ENCODE measurements at places on chromosomes 2 and 18.

GRCh38 chr18:2059336-2059735, 512.0 kb downstream of the METTL4 start:
- no peak for DNase-seq

GRCh38 chr2:227310756-227311110, 14.3 kb upstream of the MFF start:
- no peak for DNase-seq

DNA sequence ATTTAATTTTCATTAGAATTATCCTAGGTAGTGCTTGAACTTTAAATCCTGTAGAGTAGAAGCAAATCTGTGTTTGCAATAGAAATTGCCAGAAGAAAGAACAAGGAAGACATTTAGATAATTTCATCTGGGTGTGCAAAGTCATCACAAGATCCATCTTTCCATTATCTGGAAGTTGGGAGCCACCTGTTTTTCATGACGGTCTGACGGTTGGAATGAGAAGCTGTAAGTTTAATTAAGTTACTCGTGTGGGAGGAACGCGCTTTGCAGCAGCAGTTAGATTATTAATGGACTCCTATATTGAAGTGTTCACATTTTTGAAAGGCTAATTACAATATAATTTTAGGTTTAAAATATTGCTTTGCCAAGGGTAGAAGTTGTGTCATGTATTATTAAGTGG, 69.9 kb upstream of the PARD3B start:
- no peak for DNase-seq

DNA sequence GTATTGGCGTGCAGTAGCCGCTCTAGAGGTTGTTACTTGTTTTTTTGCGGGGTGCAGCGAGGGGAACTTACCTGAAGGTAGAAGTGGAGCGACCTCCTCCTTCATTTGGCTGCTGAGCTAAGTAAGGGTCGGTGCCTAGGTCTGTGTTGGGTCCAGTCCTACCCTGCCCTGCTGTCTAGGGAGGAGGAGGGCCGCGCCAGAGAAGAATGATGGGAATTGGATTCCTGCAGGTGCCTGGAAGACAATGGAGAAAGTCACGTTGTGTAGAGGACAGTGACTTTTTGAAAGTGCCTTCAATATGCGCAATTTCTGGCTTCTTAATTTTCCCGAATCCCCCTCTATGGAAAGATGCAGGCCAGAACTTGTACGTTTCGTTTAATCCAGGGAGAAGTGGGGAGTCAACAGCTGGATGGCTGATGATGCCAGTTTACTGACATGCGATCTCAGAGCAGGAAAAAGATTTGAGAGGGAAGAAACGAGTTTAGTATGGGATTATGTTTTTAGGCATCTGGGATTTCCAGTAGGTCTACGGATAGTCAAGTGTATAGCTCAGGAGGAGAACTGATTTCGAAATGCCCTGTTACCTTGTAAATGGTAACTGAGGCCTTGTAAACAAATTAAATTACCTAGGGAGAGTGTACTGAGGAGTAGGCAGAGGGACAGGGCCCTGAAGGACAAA, 653 bp downstream of the MRPS9 start:
- DNase-seq = no peak

DNA sequence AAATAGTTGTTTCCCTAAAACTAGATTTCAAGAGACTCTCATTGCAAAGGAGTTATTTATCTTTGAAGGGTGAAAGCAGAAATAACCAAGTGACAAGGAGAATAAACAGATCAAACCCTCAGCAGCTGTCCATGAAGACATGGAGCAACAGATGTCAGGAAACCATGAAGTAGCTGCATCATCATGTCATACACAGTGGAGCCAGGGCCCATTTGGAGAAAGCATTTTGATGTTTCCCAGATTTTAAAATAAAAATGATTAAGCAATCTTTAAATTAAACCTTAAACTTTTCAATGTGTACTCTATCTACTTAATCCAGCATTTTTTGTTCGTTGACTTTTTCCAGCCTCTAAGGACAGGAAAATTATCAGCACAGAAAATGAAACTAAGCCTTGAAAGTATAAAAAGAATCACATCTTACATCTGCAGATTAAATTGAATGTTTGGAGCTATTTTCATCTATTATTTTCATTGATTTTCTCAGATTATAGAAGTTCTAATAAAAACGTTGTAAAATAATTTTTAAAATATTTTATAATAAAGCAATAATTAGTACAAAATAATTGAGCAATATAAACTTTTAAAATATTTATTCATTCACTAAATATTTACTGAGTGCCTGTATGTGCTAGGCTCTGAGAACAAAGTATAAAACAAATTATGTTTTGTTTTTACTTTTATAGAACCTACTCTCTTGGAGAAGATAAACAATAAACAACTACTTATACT, 860.1 kb downstream of the BCL11A start:
- DNase-seq = no peak

- no peak for DNase-seq
Observed at GRCh38 chr2:121480826-121481225, 49.9 kb upstream of the RNU4ATAC start.

DNA sequence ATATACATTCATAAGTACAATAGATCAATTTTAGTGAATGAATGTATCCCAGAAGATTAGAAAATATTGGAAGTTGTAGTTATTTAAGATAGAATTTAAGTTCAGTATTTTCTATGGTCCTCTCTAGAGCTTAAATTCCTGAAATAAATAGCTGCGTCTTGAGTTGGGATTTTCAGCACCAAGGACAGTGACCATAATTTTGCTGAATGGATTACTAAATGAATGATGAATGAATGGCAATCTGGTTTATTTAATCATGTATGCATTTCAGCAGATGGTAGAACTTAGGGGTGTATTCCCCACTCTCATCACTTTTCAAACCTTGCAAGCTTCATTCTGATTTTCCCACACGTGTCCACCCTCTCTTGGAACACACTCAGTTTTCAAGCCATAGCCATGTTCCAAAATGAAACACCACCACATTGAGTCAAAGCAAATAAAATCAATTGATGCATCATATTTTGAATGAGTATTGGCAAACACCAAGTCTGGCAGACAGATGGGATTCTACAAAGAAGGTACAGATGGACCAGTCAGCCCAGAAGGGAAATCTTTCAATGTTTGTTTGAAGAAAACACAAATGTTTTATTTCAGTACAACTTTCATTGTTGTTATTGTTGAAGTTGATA, 362.2 kb upstream of the NXPH2 start:
- DNase-seq = no peak

- DNase-seq = no peak
Observed at GRCh38 chr2:25009954-25010353, 31.9 kb upstream of the EFR3B start.

DNA sequence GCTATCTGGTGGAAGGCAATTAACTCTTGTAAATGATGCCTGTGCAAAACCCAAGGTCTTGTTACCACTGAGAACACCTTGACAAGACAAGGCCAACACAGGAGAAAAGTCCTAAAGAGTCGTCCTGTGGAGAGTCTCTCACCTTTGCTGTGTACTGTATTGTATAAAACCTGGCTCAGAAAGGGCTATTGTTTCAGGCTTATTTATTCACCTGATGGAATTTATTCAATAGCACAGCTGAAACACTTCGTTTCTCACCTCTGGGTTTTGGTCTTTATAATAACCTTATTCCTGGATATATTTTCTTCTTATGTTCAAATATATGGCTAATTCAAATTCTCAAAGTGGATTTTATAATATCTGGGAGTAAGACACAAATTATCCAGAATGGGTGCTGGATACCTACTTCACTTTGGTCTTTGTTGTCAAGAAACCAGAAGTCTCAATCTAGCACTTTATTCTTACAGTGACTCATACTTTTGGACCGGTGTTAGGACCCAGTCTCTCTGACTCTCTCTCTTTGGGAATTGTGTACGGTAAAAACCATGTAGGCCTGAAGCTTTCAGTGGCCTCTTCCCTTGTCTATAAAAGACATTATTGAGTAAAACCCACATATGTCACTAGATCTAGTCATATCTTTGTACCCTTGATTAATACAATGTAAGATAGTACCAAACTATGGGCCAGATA, 16.1 kb upstream of the STAT4 start:
- no peak for DNase-seq

GRCh38 chr18:6866552-6867085, 137.1 kb downstream of the ARHGAP28 start:
- no peak for DNase-seq

- DNase-seq = no peak
Observed at GRCh38 chr18:26268454-26268853, 42.2 kb downstream of the TAF4B start.

DNA sequence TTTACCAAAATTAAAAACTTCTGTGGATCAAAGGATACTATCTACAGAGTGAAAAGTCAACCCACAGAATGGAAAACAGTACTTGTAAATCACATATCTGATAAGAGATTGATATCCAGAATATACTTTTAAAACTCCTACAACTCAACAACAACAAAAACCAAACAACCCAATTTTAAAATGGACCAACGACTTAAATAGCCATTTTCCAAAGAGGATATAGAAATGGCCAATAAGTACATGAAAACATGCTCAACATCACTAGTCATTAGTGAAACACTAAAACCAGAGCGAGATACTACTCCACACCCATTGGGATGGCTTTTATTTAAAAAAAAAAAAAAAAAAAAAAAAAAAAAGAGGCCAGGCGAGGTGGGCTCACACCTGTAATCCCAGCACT, 68.1 kb downstream of the DYM start:
- no peak for DNase-seq

DNA sequence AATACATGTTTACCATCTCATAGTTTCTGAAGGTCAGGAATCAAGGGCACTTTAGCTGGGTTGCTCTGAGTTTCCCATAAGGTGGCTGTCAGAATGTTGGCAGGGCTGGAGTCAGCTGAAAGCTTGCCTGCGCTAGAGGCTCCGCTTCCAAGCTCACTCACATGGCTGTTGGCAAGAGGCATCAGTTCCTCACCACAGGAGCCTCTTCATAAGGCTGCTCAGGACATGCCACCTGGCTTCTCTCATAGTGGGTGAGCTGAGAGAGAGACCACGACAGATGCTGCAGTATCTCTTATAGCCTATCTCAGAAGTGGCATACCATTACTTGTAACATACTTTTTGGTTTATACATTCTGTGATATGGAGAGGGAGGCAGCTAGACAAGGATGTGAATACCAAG, 7.2 kb downstream of the HADHB start:
- no peak for DNase-seq

DNA sequence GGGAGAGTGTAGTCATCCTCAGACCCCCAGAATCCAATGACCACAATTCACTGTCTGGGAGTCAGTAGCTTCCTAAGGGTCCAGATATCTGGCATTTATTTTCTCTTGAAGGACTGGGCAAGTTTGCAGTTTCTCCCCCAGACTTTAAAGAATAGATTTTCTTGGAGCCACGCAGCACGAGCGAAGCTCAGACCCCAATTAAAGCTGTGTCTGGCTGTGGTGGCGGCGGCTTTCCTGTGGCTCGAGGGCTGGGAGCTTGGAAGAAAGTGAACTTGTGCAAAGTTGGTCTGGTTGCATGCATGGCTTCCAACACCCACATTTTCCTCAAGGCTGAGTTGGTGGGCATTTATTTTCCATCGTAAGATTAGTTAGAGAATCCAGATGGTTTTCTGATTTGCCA, 105.0 kb downstream of the ACKR3 start:
- DNase-seq = no peak

- DNase-seq = peak; percentile 17
Observed at GRCh38 chr18:21997207-21998143, 171.9 kb upstream of the GATA6 start.

DNA sequence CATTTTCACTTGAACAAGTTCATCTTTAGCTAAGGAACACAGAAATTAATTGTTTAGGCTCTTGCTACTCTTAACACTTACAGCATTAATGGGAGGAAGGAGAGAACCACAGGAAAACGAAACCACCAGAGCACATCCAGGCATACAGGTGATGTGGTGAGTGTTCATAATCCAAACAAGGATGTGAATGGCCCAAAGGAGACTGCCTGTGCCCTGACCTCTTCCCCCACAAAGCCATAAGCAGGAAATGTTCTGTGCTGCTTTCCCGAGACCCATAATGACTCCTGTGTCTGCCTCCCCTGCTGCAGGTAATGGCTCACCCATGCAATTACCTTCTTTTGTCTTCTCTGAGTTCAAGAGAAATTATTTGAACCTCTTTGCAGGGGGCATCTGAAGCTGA, 295.9 kb upstream of the LINC00305 start:
- DNase-seq = no peak

Data from activated T-cell treated with anti-CD3 and anti-CD28 coated beads, Interleukin-2, amount 50 U/mL, for 48 hours (primary cell).